ENCODE measurements at places on chromosomes 13 and 19. TPM values are rescaled to one million over a fixed set of nuclear protein-coding genes. Genes with fewer than 3 reads are reported as not detected.

- H3K4me1 ChIP-seq, result no peaks in the 10 kb centered on the region
- no peaks in the 10 kb centered on the region for H3K36me3 ChIP-seq
- no peak overlapping the region for H3K27ac ChIP-seq
- no peaks in the 10 kb centered on the region for H3K27me3 ChIP-seq
- DNase-seq, result no peak
Observed at GRCh38 chr13:50267917-50268316, 252.7 kb downstream of the KCNRG start.

DNA sequence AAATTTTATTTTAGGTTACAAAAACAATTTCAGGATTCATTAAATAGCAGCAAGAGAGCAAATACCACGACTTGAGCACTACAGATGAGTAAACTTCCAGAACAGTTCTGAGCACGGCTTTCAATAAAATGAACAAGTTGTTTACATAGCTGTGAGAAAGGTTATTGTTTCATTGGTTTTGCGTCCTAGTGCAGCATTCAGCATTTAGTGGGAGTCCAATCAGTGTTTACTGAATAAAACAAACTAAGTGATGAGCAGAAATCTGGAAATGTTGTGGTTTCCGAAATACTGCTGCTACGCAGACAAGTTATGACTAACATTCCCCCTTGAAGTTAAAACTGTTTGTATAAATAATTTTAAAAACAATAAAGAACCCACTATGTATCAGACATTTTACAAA, 251.5 kb upstream of the STARD13 start:
- peaks cover 22% of the 10 kb centered on the region for H3K4me1 ChIP-seq
- no peak overlapping the region for H3K27ac ChIP-seq
- no peak for DNase-seq

DNA sequence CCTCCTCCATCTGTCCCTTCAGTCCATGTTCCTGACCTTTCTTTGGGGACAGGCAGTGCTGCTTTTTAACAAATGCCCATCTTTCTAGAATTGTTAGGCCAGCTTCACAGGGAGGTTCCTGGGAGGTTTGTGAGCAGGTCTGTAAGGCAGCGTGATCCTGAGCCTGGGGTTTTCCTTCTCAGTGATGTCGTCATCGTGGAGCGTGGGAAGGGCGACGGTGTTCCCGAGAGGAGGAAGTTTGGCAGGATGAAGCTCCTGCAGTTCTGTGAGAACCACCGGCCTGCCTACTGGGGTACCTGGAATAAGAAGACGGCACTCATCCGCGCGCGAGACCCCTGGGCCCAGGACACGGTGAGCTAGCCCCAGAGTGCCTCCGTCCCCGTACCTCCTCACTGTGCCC, 26.8 kb downstream of the CHAF1A start:
- no peak for DNase-seq
- peaks cover 11% of the 10 kb centered on the region for H3K36me3 ChIP-seq
- H3K4me1 ChIP-seq, result no peaks in the 10 kb centered on the region
- no peaks in the 10 kb centered on the region for H3K27me3 ChIP-seq

DNA sequence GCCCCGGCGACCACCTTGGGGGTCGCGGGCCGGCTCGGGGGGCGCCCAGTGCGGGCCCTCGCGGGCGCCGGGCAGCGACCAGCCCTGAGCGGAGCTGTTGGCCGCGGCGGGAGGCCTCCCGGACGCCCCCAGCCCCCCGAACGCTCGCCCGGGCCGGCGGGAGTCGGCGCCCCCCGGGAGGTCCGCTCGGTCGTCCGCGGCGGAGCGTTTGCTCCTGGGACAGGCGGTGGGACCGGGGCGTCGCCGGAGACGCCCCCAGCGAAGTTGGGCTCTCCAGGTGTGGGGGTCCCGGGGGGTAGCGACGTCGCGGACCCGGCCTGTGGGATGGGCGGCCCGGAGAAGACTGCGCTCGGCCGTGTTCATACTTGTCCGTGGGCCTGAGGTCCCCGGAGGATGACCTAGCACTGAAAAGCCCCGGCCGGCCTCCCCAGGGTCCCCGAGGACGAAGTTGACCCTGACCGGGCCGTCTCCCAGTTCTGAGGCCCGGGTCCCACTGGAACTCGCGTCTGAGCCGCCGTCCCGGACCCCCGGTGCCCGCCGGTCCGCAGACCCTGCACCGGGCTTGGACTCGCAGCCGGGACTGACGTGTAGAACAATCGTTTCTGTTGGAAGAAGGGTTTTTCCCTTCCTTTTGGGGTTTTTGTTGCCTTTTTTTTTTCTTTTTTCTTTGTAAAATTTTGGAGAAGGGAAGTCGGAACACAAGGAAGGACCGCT, 729 bp downstream of the STK11 start:
- no peak for DNase-seq
- peak overlapping the region; percentile 87 for H3K27ac ChIP-seq
- H3K4me1 ChIP-seq, result peaks cover 11% of the 10 kb centered on the region
- H3K27me3 ChIP-seq, result no peaks in the 10 kb centered on the region
- H3K36me3 ChIP-seq, result no peaks in the 10 kb centered on the region

C19orf18 gene
- total RNA-seq, result 2.5 TPM

DNA sequence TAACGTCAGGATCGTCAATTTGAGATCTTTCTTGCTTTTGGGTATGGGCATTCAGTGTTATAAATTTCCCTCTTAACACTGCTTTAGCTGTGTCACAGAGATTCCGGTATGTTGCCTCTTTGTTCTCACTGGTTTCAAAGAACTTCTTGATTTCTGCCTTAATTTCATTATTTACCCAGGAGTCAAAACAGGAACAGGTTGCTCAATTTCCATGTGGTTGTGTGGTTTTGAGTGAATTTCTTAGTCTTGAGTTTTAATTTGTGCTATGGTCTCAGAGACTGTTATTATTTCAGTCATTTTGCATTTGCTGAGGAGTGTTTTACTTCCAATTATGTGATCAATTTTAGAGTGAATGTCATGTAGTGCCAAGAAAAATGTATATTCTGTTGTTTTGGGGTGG, 153.1 kb downstream of the PCDH17 start:
- no peak for DNase-seq
- no peak overlapping the region for H3K4me3 ChIP-seq
- H3K27me3 ChIP-seq, result no peaks in the 10 kb centered on the region
- no peaks in the 10 kb centered on the region for H3K4me1 ChIP-seq

GRCh38 chr19:11949201-11949600, 15.6 kb upstream of the ZNF763 start:
- peak overlapping the region; percentile 10 for H3K4me3 ChIP-seq
- DNase-seq, result no peak
- H3K4me1 ChIP-seq, result no peaks in the 10 kb centered on the region
- H3K27me3 ChIP-seq, result no peaks in the 10 kb centered on the region

DNA sequence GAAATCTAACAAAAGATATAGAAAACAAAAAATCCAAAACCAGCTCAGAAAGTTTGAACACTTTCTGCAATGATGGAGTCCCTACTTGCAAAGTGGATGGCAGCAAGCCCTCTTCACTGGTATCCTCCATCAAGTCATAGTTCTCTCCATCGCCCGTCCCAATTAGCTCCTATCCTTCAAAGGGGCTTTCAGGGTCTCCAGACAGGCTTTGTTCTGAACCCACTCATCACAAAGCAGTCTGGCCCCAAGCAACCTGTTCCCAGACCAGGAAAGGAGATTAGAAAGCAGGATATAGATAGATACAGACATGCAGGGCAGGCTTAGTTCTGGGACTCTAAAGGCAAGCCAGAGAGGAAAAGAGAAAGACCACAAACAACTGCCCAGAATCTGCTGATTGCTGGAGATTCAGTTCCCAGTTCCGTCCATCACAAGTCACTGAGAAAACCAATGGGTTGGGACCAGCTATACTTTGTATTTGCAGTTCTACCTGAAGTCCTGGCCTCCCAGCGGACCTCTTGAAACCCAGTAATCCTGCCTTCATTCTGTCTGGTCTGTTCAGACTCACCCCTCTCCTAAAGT, 47.2 kb upstream of the EPHX3 start:
- H3K27me3 ChIP-seq, result no peaks in the 10 kb centered on the region
- peak overlapping the region; percentile 42 for H3K27ac ChIP-seq
- no peak for DNase-seq
- H3K36me3 ChIP-seq, result no peaks in the 10 kb centered on the region
- H3K4me1 ChIP-seq, result peaks cover 61% of the 10 kb centered on the region

GRCh38 chr19:8820234-8820633, 11.9 kb downstream of the ZNF558 start:
- DNase-seq, result no peak
- H3K27ac ChIP-seq, result no peak overlapping the region
- H3K27me3 ChIP-seq, result no peaks in the 10 kb centered on the region
- no peak overlapping the region for H3K4me3 ChIP-seq

DNA sequence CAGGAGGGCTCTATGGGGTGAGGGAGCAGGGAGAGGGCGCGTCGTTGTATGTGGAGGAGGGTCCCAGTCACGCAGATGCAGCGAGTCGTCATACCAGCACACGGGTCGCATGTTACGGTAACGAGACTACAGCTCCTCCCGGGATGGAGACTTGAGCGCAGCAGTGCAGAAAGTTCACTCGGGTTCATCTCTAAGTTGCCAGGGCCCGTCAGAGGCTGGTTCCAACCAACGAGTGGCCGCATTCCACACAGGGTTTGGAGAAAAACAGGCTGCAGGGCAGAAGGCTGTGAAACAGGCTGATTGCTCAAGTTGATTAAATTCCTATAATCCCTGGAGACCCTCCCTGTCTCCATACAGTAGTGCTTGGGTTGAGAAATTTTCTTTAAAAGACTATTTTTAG, 21.9 kb upstream of the TTYH1 start:
- peaks cover 6% of the 10 kb centered on the region for H3K4me1 ChIP-seq
- DNase-seq, result no peak
- no peak overlapping the region for H3K27ac ChIP-seq
- peaks cover 30% of the 10 kb centered on the region for H3K27me3 ChIP-seq
- H3K36me3 ChIP-seq, result no peaks in the 10 kb centered on the region

TECR gene
- 240 TPM for total RNA-seq

DNA sequence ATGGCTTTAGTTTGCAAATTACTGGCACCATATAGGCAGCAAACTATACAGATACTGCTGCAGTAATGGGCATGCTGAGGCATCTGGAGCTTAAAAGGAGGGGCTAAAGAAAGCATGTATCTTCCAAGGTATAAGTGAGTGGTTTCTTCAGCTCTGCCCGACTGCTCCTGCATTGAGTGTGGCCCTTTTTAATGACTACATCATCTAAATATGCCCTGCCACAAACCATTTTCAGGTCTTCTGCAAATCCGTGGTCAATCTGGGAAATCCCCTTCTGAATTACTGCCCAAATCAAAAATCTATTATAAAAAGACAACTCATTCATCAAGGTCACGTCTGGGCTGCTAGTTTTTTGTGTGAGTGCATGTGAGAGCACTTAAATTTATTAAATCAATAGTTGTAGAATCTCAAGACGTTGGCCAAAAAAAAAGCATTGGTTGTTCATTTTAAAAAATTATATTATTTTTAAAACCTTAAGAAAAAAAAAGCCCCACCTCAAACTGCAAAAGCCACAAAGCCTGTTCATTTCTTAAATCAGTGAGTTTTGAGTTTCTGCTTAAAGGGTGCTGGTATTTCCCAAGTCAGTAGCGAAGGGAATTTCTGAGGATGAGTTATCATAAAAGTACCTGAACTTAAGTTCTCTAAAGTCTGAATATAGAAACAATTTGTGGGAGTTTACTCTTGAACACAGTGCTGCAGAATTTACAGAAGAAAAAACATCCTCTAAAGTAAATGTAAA, 16.3 kb downstream of the LCP1 start:
- DNase-seq, result no peak
- H3K27ac ChIP-seq, result no peak overlapping the region
- H3K4me3 ChIP-seq, result no peak overlapping the region
- H3K27me3 ChIP-seq, result no peaks in the 10 kb centered on the region

PSG6 gene
- total RNA-seq, result not detected

DNA sequence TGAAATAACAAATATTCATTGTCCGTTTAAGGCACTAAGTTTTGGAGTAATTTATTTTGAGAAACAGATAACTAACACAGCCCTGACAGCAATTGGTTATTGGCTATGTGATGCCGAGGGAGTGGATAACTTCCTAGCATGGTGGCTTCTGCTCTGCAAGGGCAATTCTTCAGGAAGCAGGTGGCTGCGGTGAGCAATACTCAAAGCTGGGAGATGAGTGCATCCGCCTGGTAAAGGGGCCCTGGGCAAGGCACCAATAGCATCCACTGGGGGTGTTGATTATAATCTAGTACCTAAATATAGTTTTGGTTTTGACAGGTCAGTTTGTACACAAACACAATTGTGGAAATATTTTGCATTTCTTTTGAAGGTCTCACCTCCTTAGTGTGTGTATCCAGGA, 41.0 kb downstream of the CCDC70 start:
- H3K4me1 ChIP-seq, result peaks cover 12% of the 10 kb centered on the region
- H3K27ac ChIP-seq, result no peak overlapping the region
- no peak overlapping the region for H3K4me3 ChIP-seq
- no peak for DNase-seq
- H3K27me3 ChIP-seq, result no peaks in the 10 kb centered on the region
- H3K36me3 ChIP-seq, result no peaks in the 10 kb centered on the region

GRCh38 chr19:16376649-16377048, 52.0 kb downstream of the KLF2 start:
- no peak overlapping the region for H3K4me3 ChIP-seq
- peaks cover 14% of the 10 kb centered on the region for H3K36me3 ChIP-seq
- no peaks in the 10 kb centered on the region for H3K27me3 ChIP-seq
- H3K27ac ChIP-seq, result no peak overlapping the region
- no peak for DNase-seq

DNA sequence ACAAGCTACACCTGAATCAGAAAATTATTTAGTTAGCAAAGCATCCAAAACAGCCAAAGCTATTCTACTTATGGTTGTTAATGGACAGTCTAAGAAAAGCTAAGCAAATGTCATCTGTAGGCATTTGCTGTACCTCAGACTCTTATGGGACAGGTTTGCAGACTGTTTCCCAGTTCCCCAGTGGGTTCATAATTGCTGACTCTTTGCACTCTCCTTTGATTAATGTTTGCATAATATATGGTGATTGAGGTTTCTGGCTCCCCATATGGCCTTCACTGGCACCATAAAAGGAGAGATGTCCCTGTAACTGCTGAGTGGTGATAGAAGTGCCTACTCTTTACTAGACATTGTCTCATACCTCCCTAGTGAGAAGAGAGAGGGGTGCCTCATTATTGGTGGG, 142.1 kb downstream of the GPC6 start:
- H3K4me3 ChIP-seq, result no peak overlapping the region
- no peak for DNase-seq
- no peaks in the 10 kb centered on the region for H3K36me3 ChIP-seq
- no peak overlapping the region for H3K27ac ChIP-seq
- H3K27me3 ChIP-seq, result no peaks in the 10 kb centered on the region

PCDH17 gene
- total RNA-seq, result 16.6 TPM

DNA sequence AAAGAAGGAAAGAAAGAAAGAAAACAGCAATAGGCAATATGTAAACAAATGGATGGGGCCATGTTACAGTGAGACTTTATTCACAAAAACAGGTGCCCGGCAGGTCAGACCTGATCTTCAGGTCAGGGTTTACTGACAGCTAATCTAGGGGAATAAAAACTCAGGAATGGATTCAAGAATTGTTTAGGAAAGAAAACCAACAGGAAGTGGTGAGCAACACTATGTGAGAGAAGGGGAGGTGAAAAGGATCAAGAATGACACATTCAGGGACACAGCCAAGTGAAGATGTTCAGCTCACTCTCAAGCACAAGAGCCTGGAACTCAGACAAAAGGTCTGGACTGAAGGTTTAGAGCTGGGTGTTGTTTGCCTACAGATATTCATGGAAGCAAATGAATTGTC, 244.5 kb downstream of the EFNB2 start:
- DNase-seq, result no peak
- H3K4me1 ChIP-seq, result peaks cover 7% of the 10 kb centered on the region
- no peaks in the 10 kb centered on the region for H3K27me3 ChIP-seq
- H3K36me3 ChIP-seq, result no peaks in the 10 kb centered on the region
- H3K27ac ChIP-seq, result no peak overlapping the region
- H3K4me3 ChIP-seq, result no peak overlapping the region

All from type B pancreatic cell (in vitro differentiated cells).